ENCODE measurements at places on chromosomes 2 and 18.

- DNase-seq: no peak
These were observed 54.8 kb upstream of the FRZB start for GRCh38 chr2:182921234-182921633.

DNA sequence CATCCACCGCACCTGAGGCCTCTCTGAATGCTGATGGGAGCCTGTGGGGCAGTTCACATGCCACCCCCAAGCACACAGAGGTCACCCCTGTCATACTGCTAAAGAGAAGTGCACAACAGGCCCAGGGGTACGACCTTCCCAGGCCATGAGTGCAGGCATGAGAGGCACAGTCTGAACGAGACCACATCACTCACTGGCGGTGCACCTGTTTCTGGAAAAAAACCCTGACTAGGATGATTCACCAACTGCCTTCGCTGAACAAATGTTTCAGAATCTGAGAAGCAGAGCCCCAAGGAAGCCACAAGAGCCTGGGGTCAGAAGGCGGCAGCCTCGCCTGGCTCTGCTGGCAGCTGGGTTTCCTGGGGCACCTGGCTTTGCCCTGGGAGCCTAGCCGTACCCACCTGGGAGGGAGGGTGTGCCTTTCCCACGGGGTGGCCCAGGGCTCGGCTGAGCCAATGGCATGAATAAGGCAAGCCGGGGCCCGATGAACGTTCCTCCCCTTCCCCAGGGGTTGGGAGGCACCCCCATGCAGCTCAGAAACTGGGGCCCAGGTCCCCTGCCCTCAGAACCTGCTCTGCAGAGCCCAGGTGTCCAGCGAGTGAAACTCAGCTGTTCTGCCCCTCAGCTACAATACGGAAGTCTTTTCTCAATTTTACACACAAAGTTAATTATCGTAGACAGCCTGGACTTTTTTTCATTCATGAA, 73.8 kb downstream of the HDAC4 start:
- peak; percentile 72 for DNase-seq

- DNase-seq: no peak
These were observed 48.4 kb upstream of the TNP1 start for GRCh38 chr2:216908300-216908699.

GRCh38 chr18:74514860-74515495, 18.8 kb downstream of the CNDP2 start:
- DNase-seq: no peak

- no peak for DNase-seq
These were observed 42.7 kb upstream of the ZDBF2 start for GRCh38 chr2:206231669-206232286.
